ENCODE measurements at places on chromosomes 1 and 21.

DNA sequence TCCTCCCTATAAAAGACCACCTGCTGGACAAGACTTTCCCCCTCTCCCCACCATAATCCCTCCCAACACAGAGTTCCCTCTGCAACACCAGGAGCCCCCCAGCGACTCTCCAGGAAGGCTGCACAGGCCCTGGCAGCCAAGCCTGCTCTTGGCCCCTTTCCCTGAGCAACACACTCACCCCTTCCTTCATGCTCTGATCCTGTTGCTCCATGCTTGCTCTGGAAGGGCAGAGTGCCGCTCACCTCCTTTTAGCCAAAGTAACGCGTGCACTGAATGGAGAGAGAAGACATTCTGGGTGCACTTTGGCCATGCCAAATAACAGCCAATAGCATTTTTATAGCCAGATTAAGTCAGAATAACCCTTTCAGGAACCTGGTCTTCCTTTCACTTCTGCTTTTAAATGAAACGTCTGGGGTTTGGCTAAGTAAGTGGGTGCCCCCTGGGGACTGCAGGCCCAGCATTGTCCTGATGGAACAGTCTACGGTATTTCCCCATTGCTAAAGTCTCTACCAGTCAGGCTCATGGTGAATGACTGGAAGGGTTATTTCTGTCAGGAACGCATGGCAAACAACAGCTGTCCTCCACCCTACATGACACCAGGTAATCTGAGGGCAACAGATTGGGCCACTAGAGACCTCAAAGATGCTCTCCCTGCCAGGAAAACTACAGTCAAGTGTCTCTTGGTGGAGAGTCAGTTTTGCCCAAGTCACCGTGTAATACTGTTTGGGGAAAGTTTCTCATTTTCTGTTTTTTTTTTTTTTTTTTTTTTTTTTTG is at the start of gene SLC2A5:
TSS of gene SLC2A5 (minus strand) at position 310 of the 775 bp plus-strand sequence. CDS start at position 211, 99 bp downstream.
- no peak for DNase-seq

- DNase-seq: no peak
Measured at GRCh38 chr1:40477678-40478053, 576 bp downstream of the ZFP69 start.

DNA sequence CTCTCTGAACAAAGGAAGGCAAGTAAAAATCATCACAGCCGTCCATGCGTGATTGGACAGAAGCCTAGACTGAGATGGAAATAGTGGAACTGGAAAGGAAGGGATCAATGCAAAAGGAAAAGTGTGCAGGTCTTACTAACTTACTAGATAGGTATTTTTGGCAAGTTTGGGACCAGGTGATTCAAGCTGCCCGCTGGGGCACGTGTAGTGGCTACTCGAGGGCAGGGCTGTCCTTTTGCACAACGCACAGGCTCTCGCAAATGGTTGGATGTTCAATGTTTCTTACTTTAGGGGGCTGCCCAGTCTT is 566 bp upstream of the ALG6 start:
- no peak for DNase-seq

DNA sequence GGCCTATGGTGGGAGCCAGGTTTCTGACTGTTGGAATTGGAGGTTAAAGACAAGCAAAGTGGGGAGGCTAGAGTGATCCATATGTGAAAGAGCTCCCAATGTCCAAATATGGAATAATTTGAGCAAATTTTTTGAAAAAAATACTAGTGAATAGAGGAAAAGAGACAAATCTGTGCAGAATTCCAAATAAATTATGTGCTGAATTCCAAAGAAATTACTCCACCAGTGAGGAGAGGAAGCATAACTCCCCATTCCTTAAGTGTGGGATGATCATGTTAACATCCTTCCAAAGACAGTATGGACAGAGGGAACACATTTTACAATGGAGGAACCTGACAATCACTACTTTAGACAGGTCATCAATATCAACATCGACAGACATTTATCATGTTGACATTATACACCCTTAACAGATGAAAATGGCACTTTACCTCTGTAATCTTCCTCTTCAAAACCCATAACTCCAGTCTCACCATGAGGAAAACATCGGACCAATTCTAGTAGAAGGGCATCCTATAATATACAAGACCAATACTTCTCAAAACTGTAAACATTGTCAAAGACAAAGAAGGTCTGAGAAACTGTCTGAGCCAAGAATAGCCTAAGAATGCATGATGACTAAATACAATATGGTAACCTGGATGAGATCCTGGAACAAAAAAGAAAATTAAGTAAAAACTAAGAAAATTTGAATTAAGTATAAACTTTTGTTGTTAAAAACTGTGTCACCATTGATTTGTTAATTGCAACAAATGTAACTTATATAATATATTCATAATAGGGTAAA is 71.5 kb upstream of the RGS4 start:
- no peak for DNase-seq

- DNase-seq: no peak
Measured at GRCh38 chr1:234458352-234459017, 20.5 kb downstream of the TARBP1 start.

DNA sequence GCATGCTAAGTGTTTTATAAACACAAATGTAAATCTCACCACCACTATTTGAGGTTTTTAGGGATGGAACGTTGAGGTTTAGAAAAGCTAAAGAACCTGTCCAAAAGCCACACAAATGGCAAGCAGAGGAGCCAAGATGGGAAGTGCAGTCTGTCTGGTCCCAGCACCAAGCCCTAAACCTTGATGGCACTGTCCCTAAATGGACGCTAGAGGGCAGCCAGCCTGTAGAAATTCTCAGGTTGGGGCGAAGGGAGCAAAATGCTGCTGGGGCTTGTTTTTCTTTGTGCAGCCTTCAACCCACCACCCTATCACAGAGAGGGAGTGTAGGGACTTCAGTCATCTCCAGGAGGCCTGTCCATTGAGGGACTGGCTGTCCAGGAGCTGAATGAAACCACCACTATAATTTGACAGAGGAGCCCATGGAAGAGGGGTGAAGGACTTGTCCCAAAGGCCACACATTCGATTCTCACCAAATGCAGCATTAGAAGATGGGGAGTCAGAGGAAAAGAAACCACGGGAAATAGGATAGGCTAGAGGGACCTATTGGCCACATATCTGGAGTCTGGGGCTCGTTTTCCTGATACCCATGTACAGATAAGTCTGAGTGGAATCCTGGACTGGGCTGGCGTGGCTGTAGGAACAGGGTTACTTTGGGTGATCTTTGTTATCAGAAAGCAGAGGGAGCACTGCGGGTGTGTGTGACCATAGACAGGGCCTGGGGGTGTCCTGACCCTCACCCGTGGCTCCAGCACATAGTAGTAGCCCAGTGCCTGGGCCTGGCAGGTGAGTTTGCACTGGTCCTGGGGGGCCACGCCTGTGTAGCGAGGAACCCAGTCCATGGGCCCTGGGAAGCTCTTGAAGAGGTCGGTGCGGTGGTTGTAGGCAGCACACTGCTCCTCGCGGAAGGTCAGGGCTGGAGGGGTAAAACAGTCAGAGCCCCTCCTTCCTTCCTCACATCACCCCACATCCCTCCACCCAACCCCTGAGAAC is 6.1 kb downstream of the ADAMTS4 start:
- no peak for DNase-seq

- no peak for DNase-seq
Measured at GRCh38 chr1:30172757-30173156, 550.6 kb downstream of the MATN1 start.

DNA sequence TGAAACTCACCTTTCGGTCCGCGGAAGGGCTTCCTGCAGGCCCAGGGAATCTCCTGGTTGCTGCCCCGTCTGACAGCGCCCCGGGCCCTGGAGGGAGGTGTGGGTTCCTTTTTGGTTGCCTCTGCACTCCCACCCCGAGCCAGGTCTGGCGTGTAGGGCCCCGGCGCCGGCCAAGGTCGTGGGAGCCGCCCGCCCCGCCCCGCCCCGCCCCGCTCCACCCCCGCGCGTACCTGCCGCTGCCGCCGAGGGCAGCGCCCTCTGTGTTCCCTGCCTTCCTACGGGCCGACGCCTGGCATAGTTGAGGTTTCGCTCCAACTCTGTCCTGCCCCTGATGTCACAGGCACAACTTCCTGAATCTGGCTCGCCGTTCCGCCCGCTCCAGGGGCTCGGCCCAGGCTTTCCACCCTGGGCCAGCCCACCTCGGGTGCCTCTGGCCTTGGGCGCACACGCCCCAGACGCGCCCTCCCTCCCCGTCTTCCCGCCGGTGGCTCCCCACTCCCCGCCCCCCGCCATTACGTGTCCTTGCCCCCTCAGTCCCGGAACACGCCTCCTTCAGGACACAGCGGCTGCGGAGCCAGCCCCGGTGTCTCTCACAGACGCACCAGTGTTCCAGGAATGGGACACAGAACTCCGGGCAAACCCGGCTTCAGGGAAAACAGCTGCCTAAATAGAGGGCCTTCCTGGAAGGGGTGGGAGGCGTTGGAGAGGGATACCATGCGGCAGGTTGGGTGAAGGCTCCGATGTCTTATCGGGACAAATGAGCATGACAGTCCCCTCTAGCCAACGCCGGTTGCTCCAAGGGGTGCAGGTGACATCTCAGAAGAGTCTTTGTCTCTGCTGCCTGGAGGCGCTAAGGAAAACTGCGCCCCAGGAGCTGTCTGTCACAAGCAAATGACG is at the start of gene KIAA0040:
TSS of gene KIAA0040 (minus strand) at position 147 of the 897 bp plus-strand sequence. CDS start 31,763 bp downstream, outside the sequence.
- DNase-seq: peak; percentile 46

GRCh38 chr1:168627370-168627769 is 51.0 kb downstream of the XCL1 start:
- no peak for DNase-seq

GRCh38 chr1:102163799-102164198 is 167.1 kb upstream of the OLFM3 start:
- no peak for DNase-seq

DNA sequence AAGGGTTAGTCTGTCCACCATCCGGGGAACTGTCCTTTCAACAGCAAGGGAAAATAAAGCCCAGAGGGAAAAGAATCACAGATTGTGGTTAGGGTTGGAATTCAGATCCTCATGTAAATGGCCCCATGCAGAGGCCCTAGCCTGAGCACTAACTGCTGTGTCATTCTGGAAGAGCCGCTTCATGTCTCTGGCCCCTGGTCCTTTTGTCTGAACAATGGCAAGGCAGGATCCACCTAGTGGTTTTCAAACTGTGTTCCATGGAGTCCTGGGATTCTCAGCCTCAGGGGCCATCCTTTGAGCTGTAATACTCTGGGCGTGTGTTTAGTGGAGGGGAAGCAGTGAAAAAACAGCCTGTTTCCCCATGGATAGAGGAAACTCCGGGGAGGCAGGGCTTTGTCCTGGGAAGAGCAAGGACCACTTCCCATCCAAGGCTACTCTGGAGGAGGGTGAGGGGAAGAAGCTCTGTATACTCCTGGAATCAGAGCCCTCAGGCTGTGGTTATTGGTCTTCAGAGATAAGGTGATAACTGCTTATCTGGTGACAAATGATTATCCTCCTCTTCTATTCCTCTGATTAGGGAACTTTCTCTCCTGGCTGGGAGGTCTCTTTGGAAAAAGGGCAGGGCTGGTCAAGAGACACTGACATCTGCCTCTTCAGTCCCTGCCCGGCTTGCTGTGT is 19.2 kb downstream of the PAX7 start:
- no peak for DNase-seq

DNA sequence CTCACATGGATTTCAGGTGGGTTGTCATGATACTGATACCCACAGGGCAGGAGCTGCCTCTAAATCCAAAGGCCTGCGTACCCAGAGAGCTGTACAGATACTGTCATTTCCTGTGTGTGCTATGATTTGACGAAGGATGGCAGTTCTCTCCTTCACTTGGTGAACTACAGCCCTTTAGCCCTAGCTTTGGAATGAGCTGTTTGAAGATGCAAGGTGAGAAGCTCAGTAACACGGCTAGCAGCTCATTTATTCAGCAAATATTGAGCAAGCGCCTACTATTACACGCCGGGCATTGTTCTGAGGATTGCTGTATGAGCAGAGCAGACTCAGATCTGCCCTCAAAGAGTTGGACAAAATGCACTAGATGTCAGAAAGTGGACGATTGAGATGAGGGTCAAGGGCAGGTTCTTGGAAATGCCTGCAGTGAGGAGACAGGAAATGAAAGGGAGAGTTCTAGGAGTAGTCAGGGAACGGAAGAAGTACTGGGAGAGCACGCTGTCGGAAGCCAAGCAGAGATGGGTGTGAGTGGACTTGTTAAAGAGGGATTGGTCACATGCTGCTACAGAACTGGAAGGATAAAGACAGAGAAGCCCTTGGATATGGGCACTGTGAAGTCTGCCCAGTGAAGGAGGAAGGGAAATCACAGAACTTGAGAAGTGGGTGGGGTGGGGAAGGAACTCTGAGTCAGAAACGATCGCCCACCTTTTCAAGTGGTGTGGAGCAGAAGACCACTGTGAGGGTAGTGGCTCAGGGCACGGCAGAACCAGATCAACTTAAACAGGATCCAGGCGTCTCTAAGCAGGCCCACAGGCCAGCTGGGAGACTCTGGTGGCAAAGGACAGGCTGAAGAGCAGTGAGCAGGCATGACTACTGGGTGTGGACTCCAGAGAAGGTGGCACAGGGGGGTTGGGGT is 7.1 kb downstream of the PTGFRN start:
- no peak for DNase-seq

- DNase-seq: no peak
Measured at GRCh38 chr1:211660718-211661222, 14.7 kb downstream of the NEK2 start.

DNA sequence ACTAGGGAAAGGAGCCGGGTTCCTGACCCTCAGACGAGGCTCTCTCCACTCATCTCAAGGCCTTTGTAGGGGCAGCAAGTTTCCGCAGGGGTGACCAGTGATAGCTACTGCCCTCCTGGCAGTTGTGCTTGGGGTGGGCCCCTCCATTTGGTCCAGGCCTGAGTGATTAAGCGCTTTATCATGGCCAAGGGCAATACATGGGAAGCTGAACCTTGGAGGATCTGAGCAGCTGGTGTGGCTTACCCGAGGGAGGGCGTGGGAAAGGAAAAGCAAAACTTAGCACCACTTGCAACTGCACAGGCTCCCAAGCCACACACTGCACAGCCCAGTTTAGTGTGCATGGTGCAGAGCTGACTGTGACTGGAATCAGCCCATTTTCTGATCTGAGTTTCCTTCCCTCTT is 47.8 kb downstream of the GADD45A start:
- no peak for DNase-seq

DNA sequence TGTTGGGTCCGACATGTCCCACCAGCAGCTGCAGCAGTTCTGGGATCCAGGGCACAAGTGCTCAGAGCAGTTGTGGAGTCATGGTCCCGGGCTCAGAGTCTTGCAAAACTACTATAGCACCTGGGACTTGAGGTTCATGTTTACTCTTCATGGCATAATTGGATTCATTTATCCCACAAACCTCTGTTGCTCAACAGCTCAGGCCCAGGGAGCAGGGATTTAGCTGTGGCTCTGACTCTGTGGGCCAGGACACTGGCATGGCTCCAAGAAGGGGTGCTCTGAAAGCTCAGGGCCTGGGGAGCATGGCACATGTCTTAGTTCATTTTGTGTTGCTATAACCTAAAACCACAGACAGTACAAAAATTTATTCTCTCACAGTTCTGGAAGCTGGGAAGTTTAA is 626.7 kb upstream of the ADGRL2 start:
- DNase-seq: no peak

- no peak for DNase-seq
Measured at GRCh38 chr1:231929311-231929710, 302.7 kb downstream of the DISC1 start.

- no peak for DNase-seq
Measured at GRCh38 chr1:3452866-3453175, 1.6 kb upstream of the ARHGEF16 start.

Measured in stimulated activated CD4-positive, alpha-beta T cell treated with anti-CD3 and anti-CD28 coated beads, TNF-alpha, amount 100 ng/mL, for 24 hours (primary cell).